Hematopoietic multipotent progenitor cell (in vitro differentiated cells): ENCODE measurements at places on chromosomes 7 and 10. TPM values are rescaled to one million over a fixed set of nuclear protein-coding genes. Genes with fewer than 3 reads are reported as not detected.

NEUROD6 gene
- total RNA-seq, result not detected

ASAH2B gene
- total RNA-seq, result 0.54 TPM

TIAL1 gene
- total RNA-seq, result 20.5 TPM

STEAP2 gene
- under 0.01 TPM for total RNA-seq

MRLN gene
- not detected for total RNA-seq

EEPD1 gene
- total RNA-seq, result 12.1 TPM

SLC13A1 gene
- not detected for total RNA-seq

MNX1 gene
- total RNA-seq, result not detected

RELN gene
- total RNA-seq, result not detected

SHTN1 gene
- total RNA-seq, result 0.54 TPM

MYOZ1 gene
- total RNA-seq, result not detected

ADRA2A gene
- total RNA-seq, result 6.5 TPM

CUEDC2 gene
- 45.2 TPM for total RNA-seq

NUTM2D gene
- 7.0 TPM for total RNA-seq

MAT1A gene
- total RNA-seq, result under 0.01 TPM

CYP2C9 gene
- total RNA-seq, result not detected

WDR86 gene
- total RNA-seq, result 1.1 TPM

OPN1SW gene
- not detected for total RNA-seq

OIT3 gene
- not detected for total RNA-seq

ZNF789 gene
- total RNA-seq, result 10.0 TPM
